ENCODE measurements at places on chromosomes 1 and 21. TPM values are rescaled to one million over a fixed set of nuclear protein-coding genes. Genes with fewer than 3 reads are reported as not detected.

GRCh38 chr1:108628665-108629064 is 32.2 kb downstream of the HENMT1 start:
- no peak overlapping the region for H3K27ac ChIP-seq
- no peak overlapping the region for H3K4me3 ChIP-seq
- no peaks in the 10 kb centered on the region for H3K27me3 ChIP-seq
- H3K36me3 ChIP-seq, result peaks cover 12% of the 10 kb centered on the region
- no peaks in the 10 kb centered on the region for H3K4me1 ChIP-seq

- DNase-seq, result no peak
- no peak overlapping the region for H3K27ac ChIP-seq
- no peak overlapping the region for H3K4me3 ChIP-seq
- no peaks in the 10 kb centered on the region for H3K36me3 ChIP-seq
- H3K4me1 ChIP-seq, result peaks cover 3% of the 10 kb centered on the region
- H3K27me3 ChIP-seq, result no peaks in the 10 kb centered on the region
Measured at GRCh38 chr1:40914927-40915569, 52.9 kb upstream of the CITED4 start.

- H3K36me3 ChIP-seq, result peaks cover 19% of the 10 kb centered on the region
- no peak overlapping the region for H3K4me3 ChIP-seq
- DNase-seq, result no peak
- no peak overlapping the region for H3K27ac ChIP-seq
- H3K27me3 ChIP-seq, result no peaks in the 10 kb centered on the region
Measured at GRCh38 chr21:41236352-41236973, 68.5 kb downstream of the BACE2 start.

DNA sequence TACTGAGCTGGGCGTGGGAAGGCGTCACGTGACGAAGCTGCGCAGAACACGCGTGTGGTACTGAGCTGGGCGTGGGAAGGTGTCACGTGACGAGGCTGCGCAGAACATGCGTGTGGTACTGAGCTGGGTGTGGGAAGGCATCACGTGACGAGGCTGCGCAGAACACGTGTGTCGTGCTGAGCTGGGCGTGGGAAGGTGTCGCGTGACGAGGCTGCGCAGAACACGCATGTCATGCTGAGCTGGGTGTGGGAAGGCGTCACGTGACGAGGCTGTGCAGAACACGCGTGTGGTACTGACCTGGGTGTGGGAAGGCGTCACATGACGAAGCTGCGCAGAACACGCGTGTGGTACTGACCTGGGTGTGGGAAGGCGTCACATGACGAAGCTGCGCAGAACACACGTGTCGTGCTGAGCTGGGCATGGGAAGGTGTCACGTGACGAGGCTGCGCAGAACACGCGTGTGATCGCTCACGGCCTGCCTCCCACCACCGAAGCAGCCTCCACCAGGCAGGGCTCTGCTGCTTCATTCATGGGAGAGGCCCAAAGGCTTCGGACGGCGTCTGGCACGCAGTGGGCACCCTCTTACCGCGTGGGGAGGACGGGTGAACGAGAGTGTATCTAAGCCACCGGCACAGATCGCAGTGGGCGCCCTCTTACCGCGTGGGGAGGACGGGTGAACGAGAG is 24.0 kb downstream of the CFAP74 start:
- H3K27ac ChIP-seq, result no peak overlapping the region
- H3K4me1 ChIP-seq, result no peaks in the 10 kb centered on the region
- no peaks in the 10 kb centered on the region for H3K36me3 ChIP-seq
- peaks cover 21% of the 10 kb centered on the region for H3K27me3 ChIP-seq

DNA sequence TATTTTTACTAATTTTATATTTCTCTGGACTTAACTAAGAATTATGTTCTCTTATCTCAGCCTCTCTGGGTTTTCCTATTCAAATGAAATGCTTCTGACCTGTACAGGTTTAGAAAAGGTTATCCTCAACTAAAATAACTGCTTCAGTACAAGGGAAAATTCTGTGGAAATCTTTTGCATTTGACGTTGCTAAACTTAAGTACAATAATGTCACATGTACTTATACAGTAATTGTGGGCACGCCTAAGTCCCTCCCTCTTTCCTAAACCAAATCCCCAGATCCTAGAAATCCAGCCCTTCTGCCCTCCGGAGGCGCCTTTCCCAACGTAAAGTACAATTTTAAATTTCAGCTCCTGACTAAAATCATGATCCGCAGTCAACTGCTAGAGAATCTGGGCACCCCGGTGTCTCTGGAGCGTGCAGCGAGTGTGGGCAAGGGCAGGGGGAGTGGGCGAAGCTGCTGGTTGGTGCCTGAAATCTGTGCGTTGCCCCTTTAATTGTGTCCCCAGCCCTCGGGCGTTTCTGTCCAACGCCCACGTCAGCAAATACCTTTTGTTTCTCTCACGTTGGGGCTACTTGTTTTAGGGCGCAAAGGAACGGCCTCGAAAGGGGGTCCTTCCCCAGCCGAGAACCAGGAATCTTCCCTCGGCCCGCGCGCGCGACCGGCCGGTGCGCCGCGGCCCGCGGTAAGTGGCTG is at the start of gene ZBTB8A:
Gene ZBTB8A, plus strand, starts transcription at position 541 of the 697 bp plus-strand sequence. CDS start 53,505 bp downstream, outside the sequence.
- no peaks in the 10 kb centered on the region for H3K27me3 ChIP-seq
- H3K4me3 ChIP-seq, result peak within 1 kb of the TSS; percentile 87
- peaks cover 2% of the 10 kb centered on the region for H3K36me3 ChIP-seq
- peak; percentile 20 for DNase-seq
- H3K27ac ChIP-seq, result peak within 1 kb of the TSS; percentile 95

GRCh38 chr1:19514391-19514831 is 29.1 kb upstream of the CAPZB start:
- H3K4me1 ChIP-seq, result no peaks in the 10 kb centered on the region
- no peak overlapping the region for H3K27ac ChIP-seq
- H3K4me3 ChIP-seq, result no peak overlapping the region

DNA sequence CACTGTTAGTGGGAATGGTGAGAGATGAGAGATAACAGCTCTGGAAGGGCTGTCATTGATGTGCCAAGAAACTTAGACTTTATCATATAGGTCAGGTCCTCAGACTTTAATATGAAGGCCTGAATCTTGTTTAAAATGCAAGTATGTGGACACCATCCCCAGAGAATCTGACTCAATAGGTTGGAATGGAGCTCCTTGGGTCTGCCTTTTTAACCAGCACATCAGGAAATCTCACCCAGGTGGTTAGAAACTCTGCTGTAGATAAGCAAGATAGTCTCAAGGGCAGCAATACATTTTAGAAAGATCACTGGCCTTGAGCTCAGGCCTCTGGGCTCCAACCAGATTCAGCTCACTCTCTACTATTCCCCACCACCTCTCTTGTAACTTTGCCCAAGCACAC is 180.4 kb downstream of the SLC44A5 start:
- H3K27ac ChIP-seq, result no peak overlapping the region
- DNase-seq, result no peak
- no peak overlapping the region for H3K4me3 ChIP-seq
- H3K27me3 ChIP-seq, result no peaks in the 10 kb centered on the region

DNA sequence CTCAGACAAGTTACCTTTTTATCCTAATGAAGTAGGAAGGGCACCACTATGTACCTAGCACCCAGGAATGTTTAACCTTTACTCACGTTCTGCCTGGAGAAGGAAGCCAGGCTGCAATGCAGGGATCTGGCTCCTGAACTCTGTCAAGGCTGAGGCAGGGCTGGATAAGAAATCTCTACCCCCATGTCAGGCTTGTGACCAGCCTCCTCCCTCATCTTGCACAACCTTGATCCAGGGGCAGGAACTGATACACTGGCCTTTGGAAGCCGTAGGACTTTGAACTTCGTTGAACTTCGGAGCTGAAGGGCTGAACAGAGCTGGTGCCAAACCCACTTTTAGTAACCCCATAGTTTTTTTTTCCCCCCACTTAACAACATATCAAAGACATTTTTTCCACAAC is 8.0 kb upstream of the AKR1A1 start:
- no peak overlapping the region for H3K27ac ChIP-seq
- no peaks in the 10 kb centered on the region for H3K4me1 ChIP-seq

DNA sequence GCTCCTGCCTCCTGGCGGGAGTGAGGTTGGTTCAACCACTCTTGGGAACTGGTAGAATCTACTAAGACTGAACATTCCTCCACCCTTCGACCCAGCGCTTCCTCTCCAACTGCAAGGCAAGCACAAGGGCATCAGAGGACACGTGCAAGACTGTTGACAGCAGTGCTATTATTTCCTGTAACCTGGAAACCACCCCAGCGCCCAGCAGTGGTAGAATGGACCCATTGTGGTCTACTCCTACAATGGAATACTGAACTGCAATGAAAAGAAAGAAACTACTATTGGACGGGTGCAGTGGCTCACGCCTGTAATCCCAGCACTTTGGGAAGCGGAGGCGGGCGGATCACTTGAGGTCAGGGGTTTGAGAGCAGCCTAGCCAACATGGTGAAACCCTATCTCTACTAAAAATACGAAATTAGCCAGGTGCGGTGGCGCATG is 33.0 kb upstream of the TARDBP start:
- peaks cover 9% of the 10 kb centered on the region for H3K4me1 ChIP-seq
- DNase-seq, result no peak
- H3K4me3 ChIP-seq, result no peak overlapping the region

GRCh38 chr1:177471244-177471643 is 300.5 kb downstream of the BRINP2 start:
- DNase-seq, result no peak
- no peak overlapping the region for H3K27ac ChIP-seq
- H3K27me3 ChIP-seq, result peaks cover 7% of the 10 kb centered on the region
- H3K4me3 ChIP-seq, result no peak overlapping the region

DNA sequence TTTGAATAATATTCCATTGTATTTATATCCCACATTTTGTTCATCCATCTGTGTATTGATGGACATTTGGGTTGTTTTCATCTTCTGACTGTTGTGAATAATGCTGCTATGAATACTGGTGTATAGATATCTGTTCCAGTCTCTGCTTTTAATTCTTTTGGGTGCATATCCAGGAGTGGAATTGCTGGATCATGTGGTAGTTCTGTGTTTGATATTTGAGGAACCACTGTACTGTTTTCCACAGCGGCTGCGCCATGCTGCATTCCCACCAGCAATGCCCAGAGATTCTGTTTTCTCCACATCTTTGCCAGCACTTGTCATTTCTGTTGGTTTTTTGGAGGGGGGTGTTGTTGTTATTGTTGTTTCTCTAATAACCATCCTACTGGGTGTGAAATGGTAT is 131.6 kb upstream of the KIF26B start:
- no peak for DNase-seq
- no peak overlapping the region for H3K27ac ChIP-seq
- no peaks in the 10 kb centered on the region for H3K27me3 ChIP-seq
- H3K4me3 ChIP-seq, result no peak overlapping the region
- H3K4me1 ChIP-seq, result peaks cover 10% of the 10 kb centered on the region

DNA sequence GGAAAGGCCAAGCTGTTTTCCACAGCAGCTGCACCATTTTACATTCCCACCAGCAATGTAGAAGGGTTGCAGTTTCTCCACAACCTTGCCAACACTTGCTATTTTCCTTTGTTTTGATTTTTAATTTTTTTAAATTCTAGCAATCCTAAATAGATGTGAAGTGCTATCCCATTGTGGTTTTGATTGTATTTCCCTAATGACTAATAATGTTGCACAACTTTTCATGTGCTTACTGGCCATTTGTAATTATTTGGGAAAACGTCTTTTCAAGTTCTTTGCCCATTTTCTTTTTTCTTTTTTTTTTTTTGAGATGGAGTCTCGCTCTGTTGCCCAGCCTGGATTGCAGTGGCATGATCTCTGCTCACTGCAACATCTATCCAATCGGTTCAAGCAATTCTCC is 53.9 kb downstream of the VCAM1 start:
- H3K4me1 ChIP-seq, result no peaks in the 10 kb centered on the region
- DNase-seq, result no peak
- H3K27ac ChIP-seq, result no peak overlapping the region
- no peaks in the 10 kb centered on the region for H3K36me3 ChIP-seq
- no peaks in the 10 kb centered on the region for H3K27me3 ChIP-seq

DNA sequence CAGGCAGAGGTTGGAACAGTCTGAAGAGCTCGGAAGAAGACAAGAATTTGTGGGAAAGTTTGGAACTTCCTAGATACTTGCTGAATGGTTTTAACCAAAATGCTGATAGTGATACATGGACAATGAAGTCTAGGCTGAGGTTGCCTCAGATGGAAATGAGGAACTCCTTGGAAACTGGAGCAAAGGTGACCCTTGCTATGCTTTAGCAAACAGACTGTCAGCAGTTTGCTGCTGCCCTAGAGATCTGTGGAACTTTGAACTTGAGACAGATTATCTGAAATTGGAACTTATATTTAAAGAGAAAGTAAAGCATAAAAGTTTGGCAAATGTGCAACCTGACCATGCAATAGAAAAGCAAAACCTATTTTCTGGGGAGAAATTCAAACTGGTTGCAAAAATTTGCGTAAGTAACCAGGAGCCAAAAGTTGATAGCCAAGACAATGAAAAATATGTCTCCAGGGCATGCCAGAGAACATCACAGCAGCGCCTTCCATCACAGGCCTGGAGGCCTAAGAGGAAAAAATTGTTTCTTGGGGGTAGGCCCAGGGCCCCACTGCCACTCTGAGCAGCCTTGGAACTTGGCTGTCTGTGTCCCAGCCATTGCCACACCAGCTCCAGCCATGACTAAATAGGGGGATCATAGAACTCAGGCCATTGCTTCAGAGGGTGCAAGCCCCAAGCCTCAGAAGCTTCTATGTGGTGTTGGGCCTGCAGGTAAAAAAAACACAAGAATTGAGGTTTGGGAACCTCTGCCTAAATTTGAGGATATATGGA is 675.3 kb downstream of the LTN1 start:
- no peaks in the 10 kb centered on the region for H3K27me3 ChIP-seq
- H3K27ac ChIP-seq, result no peak overlapping the region
- H3K4me3 ChIP-seq, result no peak overlapping the region

- H3K36me3 ChIP-seq, result no peaks in the 10 kb centered on the region
- H3K4me3 ChIP-seq, result no peak overlapping the region
- no peak for DNase-seq
Measured at GRCh38 chr1:5296557-5297179, 642.3 kb downstream of the AJAP1 start.

GRCh38 chr1:30639881-30640452 is 83.4 kb downstream of the MATN1 start:
- no peak for DNase-seq
- peaks cover 20% of the 10 kb centered on the region for H3K4me1 ChIP-seq
- H3K36me3 ChIP-seq, result no peaks in the 10 kb centered on the region
- H3K27me3 ChIP-seq, result peaks cover 59% of the 10 kb centered on the region
- no peak overlapping the region for H3K27ac ChIP-seq

GRCh38 chr1:117618450-117619122 is 12.7 kb downstream of the TENT5C start:
- peaks cover 11% of the 10 kb centered on the region for H3K4me1 ChIP-seq
- H3K27ac ChIP-seq, result no peak overlapping the region
- H3K36me3 ChIP-seq, result no peaks in the 10 kb centered on the region
- peaks cover 34% of the 10 kb centered on the region for H3K27me3 ChIP-seq
- DNase-seq, result no peak

- H3K4me1 ChIP-seq, result peaks cover 10% of the 10 kb centered on the region
- no peak overlapping the region for H3K27ac ChIP-seq
- no peaks in the 10 kb centered on the region for H3K36me3 ChIP-seq
- H3K4me3 ChIP-seq, result no peak overlapping the region
- H3K27me3 ChIP-seq, result no peaks in the 10 kb centered on the region
Measured at GRCh38 chr21:44006656-44007055, 5.5 kb upstream of the TRAPPC10 start.

The RGSL1 gene
- total RNA-seq, result not detected

The KLF17 gene
- not detected for total RNA-seq

The SHISAL2A gene
- total RNA-seq, result 1.4 TPM

The EPHA10 gene
- total RNA-seq, result 0.25 TPM

The FMO5 gene
- total RNA-seq, result 0.97 TPM

The C1orf141 gene
- 0.22 TPM for total RNA-seq

The HUNK gene
- 61.4 TPM for total RNA-seq

The RAVER2 gene
- total RNA-seq, result 18.3 TPM

The LRRIQ3 gene
- 0.29 TPM for total RNA-seq

The PCP4 gene
- 18.1 TPM for total RNA-seq

The PCSK9 gene
- 1.6 TPM for total RNA-seq

The CFAP45 gene
- 0.18 TPM for total RNA-seq

The NUAK2 gene
- total RNA-seq, result 5.7 TPM

The LIPI gene
- total RNA-seq, result not detected

Data from mesothelial cell of epicardium (in vitro differentiated cells).